ENCODE measurements at places on chromosomes 4 and X.

DNA sequence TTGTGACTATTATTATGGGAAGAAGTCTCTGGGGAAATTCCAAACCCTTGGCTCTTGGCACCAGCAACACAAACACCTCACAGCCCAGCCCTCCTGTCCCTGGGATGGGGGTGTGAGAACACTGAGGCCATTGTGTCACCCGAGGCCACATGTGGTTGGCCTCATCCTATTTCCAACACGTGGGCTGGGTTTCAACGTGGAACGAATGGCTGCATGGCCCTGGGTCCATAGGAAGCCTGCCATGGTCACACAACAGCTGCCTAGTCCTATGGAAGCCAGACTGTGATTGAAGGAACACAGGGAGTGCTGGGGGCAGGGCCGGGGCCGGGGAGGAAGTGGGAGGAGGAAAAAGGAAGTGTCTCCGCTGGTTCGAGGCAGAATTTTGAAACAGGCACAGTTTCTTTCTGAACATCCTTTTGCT is 10.0 kb downstream of the CLCN4 start:
- no peak for DNase-seq

- DNase-seq, result peak; percentile 7
These were observed 265.0 kb upstream of the SLITRK2 start for GRCh38 chrX:145552643-145553042.

DNA sequence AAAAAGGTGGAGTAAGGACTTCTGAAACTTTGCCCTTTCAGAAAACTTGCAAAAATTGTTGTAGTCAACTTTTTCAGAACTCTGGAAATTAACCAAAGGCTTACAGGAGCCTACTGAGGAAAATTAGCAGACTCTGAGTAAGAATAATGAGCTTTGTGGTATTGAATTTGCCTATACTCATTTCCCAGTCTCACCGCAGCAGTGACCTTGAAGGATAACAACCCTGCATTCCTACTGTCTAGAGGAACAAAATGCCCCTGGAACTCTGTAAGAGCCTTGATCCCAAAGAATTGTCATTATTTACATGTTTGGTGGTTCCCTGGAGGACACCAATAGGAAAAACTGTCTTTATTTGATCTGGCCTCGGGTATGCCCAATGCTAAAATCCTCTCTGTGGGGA is 57.9 kb downstream of the MND1 start:
- DNase-seq, result no peak

- no peak for DNase-seq
These were observed 141.4 kb downstream of the NAA11 start for GRCh38 chr4:79184476-79184875.

- no peak for DNase-seq
These were observed 41.5 kb downstream of the CLCN4 start for GRCh38 chrX:10198254-10198653.

DNA sequence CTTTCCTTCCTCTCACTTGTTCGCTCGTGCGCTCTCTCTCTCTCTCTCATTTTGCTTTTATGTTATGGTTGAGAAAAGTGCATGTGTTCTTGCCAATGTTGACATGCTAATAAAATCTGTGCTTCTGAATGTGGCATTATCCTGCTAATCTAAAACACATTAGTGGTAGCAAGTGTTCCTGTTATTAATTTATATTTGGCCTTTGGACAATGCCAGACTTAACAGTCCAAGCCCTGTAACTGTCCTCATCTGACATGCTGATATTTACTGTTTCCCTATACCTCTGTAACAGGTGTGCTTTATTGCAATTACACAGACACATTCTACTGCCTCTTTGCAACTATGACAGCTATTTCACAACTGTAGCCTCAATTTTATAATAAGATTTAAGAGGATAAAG is 2.7 kb downstream of the PPARGC1A start:
- no peak for DNase-seq

DNA sequence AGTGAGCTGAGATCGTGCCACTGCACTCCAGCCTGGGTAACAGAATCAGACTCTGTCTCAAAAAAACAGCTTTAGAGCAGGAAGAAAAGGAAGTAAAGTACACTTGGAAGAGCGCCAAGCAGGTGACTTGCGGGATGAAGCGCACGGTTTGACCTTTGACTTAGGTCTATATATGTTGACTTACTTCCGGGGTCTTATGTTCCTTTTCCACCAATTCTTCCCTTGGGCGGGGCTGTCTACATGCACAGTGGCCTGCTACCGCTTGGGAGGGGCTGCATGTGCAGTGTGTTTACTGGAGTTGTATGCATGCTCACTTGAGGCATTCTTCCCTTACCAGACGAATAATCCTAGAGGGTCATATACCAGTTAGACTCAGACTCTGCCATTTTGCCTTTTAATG is 108.6 kb downstream of the APOOL start:
- peak; percentile 9 for DNase-seq

DNA sequence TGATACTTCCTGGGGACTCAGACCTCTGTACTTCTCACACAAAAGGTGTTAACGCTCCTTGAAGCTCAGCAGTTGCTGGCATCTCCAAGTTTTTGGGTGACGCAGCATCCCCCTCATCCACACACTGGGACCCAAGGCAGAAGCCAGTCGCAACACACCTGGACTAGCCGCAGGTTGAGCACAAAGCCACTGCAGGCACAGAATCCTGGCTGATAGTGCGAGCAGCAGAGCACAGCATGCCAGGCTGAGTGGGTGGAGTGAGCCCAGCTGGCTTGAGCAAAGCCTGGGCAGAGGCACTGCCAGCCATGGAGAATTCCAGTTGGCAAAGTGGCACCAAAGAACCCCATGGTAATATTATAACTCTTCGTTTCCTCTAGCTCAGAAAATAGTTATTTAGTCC is 873.2 kb upstream of the NDST4 start:
- no peak for DNase-seq

DNA sequence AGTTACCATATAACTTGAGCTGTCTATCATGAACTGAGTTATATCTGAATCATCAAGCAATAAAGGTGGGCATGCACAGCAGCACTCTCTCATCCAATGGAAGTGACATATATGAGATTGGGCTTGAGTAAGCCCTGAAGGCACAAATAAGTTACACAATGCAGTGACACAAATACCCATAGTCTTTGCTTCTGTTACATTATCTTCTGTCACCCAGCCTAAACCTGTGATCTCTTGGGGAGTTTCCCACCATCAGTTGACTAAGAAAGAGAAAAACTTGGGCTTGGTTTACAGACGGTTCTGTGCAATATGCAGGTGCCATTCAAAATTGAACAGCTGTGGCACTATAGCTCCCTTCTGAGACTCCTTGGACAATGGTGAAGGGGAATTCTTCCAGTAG is 138.8 kb upstream of the IL15 start:
- no peak for DNase-seq

DNA sequence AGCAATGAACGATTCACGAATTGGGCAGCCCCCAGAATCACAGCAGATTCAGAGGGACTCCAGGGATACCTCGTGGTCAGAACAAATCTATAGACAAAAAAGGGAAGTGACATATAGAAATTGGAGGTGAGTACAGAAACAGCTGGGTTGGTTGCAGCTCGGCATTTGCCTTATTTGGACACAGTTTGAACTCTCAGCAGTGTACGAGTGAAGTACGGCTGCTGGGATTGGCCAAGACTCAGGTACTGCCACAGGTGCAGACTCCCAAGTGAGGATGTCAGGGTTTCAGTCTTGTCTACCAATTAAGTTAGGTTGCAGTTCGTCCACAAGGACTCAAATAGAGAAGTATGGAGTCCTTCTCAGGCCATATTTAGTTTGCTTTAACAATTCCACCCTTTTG is 28.2 kb downstream of the HTT-AS start:
- no peak for DNase-seq

DNA sequence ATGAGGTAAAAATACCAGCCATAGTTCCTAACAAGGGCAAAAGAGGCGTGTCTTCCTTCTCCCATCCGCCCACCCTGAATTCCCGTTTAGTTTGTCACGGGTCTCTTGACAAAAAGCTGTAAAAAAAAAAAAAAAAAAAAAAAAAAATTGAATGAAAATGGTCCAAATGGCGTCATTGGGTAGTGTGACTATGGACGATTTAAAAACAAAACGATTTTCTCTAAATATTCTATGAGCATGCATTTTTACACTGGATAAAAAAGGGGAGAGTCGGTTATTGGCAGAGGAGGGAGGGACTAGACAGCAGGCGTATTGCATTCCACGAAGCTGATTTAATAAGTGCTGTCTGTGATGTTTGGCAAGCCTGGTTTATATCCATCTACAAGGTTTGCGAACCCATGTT is at the start of gene FAM133A:
Gene FAM133A, plus strand, starts transcription at position 338 of the 403 bp plus-strand sequence. CDS start 35,214 bp downstream, outside the sequence.
- no peak for DNase-seq

DNA sequence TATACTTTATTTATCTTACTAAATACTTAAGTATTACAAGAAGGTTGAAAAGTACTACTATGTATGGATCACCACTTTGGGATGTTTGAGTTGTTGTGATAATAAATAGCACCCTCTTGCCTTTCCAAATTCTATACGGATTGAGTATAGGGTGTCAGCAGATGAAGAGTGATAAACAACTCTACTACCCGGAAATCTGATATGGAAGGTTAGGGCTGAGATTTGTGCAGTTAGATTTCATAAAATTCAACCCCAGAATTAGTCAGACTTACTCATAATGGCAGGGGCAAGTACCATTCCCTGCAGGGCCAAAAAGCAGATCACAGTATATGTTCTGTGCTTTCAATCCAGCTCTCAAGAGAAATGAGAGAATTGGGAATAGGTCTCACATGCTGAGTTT is 1008.9 kb upstream of the PCDH7 start:
- no peak for DNase-seq

GRCh38 chr4:148808416-148808815 is 366.2 kb upstream of the NR3C2 start:
- no peak for DNase-seq
